CD4-positive, alpha-beta T cell treated with Interleukin-6 for 4 hours (primary cell): ENCODE measurements at places on chromosomes 13 and 19.

DNA sequence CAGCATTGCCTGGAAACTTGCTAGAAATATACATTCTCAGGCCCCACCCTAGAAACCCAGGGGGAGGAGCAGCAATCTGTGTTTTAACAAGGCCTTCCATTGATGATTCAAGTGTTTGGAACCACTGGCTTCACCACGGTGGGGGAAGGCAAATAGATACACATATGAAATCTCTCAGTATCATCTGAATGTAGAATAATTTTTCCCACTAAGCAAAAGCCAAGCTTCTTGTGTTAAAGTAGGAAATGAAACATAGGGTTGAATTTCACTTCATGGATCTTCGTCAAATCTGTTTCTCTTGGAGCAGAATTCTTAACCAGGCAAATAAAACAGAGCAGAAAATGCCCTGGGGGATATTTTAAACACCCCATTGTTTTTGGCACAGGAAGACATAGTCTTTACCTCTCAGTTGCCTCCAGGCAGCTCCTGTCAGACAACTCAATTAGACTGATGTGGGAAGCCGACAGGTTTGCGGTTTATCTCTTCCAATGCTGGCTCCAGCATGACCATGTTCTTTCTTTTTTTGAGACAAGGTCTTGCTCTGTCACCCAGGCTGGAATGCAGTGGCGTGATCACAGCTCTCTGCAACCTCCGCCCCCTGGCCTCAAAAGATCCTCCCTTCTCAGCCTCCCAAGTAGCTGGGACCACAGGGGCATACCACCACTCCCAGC lies 213.0 kb downstream of the FOXO1 start:
- no peak for DNase-seq

- peak; percentile 56 for DNase-seq
Measured at GRCh38 chr13:40484101-40484800, 182.2 kb downstream of the FOXO1 start.

DNA sequence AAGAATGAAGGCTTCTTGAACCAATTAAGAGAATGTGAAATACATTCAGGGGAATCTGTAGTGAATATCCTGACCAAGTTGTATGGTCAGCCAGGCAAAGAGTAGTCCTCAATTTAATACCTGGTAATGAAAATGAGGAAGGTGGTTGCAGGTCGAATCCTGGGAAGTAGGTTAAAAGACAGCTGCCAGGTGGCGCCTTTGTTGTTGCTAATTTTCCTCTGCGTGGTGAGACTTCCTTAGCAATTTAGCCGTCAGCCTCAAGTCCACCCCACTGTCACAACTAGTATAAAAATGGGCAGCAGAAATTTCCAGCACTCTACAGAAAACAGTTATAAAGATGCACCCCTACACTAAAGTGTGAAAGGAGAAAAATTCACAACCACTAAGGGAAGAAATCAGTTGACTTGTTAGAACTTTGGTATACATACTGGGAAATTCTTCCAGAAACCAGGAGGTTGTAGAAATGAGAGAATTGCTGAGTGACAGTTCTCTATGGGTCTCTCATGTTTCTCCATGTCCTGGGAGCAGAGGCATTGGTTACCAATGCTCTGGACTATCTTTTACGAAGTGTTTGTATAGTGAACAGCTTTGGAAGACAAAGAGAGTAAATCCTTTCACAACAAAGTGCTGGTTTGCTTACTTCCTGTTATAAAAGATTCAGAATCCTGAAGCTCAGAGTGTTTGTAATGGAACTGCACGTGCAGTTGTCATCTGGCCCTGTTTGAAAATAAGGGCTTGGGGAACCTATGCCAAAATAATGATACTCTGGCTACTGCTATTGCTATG lies 235.9 kb downstream of the NHLRC3 start:
- DNase-seq, result no peak

DNA sequence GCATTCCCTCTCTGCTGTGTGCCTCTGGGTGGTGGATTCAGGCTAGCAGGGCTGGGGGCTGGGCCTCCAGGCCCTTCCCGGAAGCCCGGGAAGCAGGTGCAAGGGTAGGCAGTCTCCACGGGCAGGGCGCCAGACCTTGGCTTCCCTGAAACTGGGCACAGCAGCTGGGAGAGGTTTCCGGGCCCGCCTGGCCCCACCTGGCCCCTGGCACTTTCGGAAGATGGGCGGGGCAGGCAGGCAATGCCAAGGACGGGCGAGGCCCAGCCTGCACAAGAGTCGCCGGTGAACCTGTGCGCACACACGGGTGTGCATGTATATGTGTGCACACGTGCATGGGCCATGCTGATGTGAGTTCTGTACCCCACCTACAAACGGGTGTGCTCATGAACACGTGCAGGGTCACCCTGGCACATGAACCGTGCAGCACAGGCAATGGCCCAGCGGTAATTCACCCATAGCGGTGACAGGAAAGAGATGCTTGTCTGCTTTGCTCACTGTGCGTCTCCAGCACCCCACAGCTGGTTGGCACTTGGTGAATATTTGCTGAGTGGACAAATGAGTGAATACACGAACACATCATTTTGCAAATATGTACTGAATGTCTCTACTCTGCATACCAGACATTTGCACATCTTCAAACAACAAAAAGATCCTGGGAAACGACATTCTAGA lies 15.3 kb downstream of the GADD45B start:
- no peak for DNase-seq
